Amygdala (tissue), 56 donors: ENCODE measurements at places on chromosomes 1 and 21.

- no peak for DNase-seq
Observed at GRCh38 chr1:36715797-36716196, 233.1 kb upstream of the CSF3R start.

DNA sequence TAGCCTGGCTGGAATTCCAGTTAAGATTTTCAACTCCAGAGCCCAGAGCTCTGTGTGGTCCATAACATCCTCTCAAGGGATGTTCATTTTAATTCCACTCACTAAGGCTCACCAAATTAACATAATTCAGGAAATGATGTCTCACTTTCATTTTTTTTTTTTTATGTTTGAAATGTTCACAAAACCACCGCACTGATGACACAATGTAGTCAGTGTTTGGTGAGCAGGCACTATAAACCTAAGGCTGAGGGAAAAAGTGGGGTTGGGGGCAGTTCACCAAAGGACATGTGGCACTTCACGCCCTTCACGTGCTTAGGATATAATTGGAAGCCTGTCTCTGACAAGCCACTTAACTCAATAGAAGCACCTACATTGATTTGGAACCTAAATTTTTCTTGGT, 177.3 kb upstream of the CAMK1G start:
- DNase-seq = no peak

GRCh38 chr1:29810121-29811120, 574.1 kb downstream of the PTPRU start:
- no peak for DNase-seq

GRCh38 chr1:1631782-1632420, at the start of gene MMP23B:
TSS of gene MMP23B (plus strand) at chr1:1632173. CDS start at chr1:1632219, 46 bp downstream.
- DNase-seq = no peak

DNA sequence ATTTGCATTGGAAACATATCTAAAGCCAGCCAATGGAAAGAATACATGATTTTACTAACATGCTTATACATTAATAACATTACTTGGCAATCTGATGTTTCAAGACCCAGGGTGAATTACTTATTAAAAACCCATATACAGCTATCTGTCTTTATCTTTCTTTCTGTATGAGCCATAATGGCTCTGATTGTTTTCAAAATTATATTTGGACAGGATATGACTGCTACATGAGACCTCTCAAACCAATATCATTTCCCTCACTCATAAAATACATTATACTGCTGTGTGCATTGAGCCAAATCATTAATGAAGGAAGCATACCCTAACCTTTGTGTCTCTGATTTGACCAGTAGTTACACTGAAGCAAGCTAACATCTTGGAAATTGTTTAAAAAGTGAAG, 205.9 kb upstream of the DPYD start:
- no peak for DNase-seq

DNA sequence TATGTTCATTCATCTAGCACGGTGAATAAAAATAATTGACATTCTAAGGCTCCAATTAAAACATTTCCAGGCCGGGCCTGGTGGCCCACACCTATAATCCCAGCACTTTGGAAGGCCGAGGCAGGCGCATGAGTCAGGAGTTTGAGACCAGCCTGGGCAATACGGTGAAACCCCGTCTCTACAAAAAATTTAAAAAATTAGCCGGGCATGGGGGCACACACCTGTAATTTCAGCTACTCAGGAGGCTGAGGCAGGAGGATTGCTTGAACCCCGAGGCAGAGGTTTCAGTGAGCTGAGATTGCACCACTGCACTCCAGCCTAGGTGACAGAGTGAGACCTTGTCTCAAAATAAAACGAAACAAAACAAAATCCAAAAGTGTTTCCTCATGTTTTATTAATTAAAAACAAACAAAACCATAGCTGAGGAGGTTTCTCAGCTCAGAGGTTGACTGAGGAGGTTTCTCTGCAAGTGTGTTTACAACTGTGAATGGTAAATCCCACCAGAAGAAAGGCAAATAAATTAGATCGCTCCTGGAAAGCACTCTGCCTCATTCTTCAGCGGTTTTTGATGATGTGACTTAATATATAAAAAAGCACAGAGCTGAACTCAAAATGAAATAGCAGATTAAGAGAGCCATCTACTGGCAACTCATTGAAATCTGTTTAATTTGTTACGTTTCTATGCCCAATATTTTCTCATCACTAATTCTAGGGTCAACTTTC, 37.7 kb upstream of the ATG4C start:
- no peak for DNase-seq
